ENCODE measurements at places on chromosomes 4 and X.

DNA sequence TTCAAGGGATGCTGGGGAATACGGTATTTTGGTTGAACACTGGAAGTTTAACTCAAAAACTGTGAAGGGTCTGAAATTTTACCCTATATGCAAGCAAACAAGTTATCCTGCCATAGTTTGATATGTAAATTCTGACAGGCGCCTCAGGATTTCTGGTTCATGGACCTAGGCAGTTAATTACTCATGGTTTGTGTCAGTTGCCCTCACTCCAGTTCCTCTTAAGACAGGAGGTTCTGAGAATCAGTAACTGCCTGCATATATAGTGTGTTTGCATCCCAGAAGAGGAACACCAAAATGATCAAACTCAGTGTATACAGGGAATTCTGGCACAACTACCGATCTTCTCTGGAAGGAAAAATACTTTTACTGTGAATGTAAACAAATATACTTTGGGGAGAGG, 360.4 kb upstream of the NWD2 start:
- DNase-seq: no peak

DNA sequence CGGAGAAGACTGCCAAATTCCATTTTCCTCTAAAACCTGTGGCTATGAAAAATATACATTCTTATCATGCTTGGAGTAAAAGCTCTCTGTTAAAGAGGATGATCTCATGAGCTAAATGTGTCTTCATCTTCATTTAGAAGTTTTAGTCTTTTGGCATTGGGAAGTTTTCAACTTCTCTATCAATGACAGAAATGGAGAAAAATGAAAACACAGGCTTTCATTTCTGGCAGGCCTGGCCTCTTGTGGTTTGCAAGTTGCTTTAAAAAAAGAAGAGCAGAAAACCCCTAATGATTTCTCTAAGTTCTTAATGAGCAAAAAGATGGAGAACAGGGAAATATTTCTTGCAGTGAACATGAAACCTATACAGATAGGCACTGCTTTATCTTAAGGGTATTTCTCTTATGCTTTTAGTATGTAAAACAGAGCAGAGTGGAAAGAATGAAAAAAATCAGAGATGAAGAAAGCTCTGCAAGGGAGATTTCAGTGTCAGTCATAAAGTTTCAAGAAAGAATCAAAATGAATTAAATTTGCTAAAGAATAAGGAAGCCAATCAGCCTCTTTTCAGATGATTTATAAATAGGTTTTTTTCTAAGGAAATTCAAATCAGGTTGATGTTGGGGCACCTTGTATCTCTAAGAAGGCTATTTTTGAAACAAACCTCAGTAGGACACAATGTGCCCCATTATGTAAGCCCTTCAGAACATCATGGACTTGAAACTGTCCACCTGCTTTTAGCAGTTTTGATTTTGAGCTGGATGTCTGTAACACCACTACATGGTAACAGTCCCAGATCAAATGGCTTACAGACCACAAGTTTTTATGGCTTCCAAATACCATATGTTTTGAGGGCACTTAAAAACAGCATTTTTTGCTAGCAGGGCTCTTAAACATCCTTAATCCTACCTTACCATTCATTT, 225.0 kb downstream of the GRIA3 start:
- no peak for DNase-seq

DNA sequence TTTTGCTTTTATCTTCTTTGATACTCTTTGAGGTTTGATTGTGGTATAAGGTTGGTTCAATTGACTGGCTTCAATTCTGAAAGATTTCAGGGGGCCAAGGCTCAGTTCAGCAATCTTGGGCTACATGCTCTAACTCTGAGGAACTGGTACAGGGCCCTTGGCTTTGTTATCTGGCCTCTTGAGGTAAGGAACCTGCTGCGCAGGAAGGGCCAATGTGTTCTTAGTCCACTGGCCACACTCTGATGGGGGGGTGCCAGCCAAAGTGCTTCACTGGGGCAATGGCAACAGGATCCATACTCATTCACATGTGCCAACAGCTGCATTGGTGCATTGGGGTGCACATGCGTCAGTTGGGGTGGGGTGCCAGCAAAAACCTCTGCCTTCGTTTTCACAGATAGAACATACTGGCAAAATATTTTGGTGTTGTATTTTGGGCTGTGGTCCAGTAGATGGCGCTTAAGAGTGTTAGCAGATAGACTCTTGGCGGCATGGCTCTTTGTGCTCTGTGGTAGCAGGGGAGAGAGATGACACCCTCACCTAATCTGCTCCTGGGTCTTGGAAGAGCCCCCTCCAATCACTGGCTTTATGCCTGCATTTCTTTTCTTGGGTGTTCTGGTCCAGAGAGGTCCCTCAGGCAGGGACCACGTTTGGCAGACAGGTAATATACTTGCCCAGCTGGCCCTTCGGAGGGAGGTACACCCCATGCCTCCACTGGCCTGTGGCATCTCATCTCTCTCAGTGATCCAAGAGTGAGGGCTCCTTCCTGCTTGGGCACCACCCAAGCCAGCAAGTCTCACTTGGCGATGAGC, 42.9 kb downstream of the NDST3 start:
- DNase-seq: no peak

- DNase-seq: no peak
These were observed 14.0 kb downstream of the RAP1GDS1 start for GRCh38 chr4:98275145-98275544.

DNA sequence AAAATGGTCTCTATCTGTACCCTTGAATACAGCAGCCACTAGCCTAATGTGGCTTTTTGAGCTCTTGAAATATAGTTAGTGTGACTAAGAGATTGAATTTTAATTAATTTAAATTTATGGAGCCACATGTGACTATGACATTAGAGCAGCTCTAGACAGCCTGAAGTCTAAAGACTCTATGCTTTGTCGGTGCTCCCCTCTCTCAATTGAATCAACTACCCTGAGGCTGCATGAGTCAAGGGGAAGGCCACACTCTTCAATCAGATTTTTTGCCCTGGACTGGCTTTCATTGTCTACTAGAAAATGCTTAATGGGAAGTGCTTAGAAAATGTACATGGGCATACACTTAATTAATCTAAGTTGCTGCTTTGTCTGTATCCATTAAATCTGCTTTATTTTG, 11.7 kb downstream of the TLR7 start:
- DNase-seq: no peak

GRCh38 chr4:15162465-15163283, 160.4 kb downstream of the CPEB2 start:
- peak; percentile 16 for DNase-seq

DNA sequence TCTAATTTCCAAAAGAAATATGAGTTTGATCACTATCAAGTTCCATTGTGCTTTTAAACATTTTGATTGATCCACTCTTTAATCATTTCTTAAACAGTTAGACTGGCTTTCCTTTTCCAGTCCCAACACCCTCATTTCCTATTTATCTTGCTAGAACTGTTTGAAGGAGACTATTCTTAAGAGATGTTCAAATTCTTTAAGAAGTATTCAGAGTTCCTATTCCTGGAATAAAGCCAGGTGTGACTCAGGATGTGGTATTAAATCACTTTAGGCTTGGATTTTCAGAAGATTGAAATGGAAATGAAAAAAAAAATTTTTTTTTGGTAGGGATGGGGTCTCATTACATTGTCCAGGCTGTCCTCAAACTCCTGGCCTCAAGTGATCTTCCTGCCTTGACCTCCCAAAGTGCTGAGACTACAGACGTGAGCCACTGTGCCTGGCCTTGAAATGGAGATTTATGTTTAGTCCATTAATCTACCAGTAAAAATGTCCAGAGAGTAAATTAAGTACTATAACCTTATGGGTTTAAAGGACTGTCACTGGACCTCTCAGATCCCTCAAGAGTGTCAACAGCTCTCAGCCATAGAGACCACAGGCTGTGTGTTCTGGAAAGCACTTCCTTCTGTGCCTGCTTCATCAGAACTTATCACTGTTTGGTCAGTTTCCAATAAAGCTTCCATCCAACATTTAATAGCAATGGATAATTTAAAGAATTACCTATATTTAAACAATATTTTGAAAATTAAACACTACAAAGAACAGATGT, 90.7 kb downstream of the CDS1 start:
- no peak for DNase-seq

GRCh38 chr4:138181287-138181686, 60.9 kb downstream of the SLC7A11 start:
- no peak for DNase-seq

DNA sequence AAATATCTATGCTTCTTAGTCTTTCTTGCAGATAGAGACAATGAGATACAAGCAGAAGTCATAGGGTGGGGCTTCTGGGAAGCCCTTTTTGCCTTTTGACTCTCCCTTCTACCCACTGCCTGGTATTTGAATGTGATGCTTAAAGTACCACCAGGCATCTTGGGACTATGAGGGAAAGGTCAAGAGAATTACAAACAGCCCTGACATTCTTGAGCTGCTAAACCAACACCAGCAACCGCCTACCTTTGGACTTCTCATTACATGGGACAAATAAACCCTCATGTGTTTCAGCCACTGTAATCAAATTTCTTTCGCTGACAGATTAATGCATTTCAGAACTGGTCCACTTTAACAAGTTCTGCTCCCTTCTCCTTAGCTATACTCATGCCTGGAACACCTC, 112.8 kb downstream of the LUZP4 start:
- no peak for DNase-seq
